ENCODE measurements at places on chromosomes 7 and 10.

- DNase-seq = no peak
Measured at GRCh38 chr10:104601166-104601565, 39.9 kb upstream of the SORCS3 start.

- peak; percentile 11 for DNase-seq
Measured at GRCh38 chr7:28296571-28297483, 115.5 kb upstream of the CREB5 start.

DNA sequence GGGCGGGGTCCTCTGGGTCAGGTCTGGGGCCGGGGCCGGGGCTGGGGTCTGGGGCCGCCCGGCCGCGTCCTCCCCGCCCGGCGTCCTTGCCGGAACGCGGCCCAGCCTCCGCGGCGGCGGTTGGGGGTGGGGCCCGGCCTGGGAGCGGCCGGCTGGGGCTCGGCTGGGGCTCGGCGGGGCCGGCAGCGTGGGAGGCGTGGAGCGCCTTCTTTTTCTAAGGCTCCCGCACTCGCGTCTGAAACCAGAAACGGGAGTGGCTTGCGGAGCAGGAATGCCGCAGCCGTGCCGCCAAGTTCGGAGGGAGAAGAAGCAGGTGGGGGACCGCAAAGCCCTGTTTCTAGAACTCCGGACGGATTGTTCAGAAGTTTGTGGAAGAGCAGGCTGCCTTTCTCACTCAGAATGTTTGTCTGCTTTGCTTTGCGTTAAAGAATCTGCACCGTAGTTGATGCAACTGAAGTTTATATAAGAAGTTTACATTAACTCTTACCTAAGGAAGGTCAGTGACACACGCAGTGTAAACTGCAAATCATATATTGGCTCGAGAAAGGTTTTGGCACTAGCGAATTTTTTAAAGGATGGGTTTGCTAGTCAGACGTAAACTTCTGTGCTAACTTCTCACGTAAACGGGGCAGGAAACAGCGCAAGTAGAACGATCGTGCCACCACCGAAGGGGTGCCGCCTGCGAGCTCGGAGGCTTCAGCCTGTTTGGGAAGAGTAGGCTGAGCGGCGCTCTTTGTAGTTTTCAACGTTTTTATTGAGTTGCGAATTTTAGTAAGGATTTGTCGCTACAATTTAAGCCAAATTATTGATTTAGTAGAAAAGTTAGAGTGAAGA lies 729 bp downstream of the DNAJB6 start:
- DNase-seq = no peak

- DNase-seq = peak; percentile 27
Measured at GRCh38 chr10:1524540-1524939, 212.8 kb downstream of the ADARB2 start.

DNA sequence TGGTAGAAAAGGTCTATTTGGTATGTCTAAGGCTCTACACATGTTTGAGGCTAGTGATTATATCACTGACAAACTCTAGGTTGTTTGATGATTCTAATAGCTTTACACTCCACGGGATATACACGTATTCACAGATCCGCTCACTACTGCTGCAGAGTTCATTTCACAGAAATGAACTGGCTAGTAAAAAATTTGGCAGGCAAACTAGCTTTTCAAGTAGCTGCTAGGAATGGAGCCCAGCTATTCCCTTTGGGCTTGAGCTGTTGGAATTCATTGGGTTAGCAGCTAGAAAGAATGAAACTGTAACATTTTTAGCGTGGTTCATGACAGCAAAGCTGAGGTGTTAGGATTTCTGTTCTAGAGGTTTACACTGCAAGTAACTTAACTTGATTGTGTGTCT lies 37.6 kb downstream of the R3HCC1L start:
- DNase-seq = no peak

DNA sequence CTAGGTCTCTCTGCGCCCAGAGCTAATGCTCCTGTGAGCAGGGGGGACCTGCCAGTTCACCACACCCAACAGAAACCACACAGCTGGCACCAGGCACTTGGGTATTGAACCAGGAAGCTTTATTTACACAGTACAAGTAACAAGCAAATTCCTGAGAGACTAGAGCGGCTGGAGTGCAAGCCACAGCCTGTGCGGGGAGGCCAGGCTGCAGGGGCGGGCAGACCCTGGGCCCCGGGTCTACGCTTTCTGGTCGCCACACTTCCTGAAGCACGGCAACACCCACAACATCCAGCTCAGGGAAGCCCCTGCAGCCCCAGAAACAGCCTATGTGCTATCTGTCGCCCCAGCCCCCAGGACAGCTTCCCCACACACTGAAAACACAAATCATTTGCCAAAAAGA lies 125.0 kb downstream of the FAM53B start:
- no peak for DNase-seq

DNA sequence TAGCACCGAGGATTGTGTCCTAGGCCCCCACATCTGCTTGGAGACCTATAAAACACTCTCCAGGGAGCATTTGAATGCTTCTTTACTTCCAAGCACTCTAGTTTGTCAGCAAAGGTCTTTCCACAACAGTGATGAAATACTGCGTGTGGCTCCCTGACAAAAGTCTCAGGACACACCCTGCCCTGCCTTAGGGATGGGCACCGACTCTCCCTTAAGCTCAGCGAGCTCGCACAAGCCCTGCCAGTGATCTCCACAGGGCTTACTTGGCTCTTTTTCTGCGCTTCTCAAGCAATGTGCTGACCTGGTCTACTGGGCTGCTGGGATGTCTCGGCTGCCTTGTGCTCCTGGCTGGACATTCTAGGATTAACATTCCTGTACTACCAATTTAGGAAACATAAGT lies 84.3 kb upstream of the MPP7 start:
- DNase-seq = no peak

DNA sequence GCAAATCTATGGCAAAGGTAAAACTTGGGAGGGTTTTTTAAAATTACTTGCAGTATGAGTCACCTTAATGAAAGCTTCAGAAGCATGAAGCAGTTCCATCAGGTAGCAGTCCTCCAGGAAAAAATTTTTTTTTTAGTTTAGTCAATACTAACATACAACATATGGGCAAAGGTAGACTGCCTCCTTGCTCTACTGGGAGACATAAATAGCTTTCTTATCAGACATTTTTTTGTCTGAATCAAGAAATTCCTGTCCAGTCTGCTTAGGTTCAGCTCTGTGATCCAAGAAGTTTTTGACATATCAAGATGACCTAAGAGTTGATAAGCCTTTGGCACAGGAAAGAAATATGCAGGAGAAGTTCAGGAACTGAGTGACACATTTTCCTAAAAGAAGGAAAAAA lies 171.5 kb upstream of the TCF7L2 start:
- no peak for DNase-seq

DNA sequence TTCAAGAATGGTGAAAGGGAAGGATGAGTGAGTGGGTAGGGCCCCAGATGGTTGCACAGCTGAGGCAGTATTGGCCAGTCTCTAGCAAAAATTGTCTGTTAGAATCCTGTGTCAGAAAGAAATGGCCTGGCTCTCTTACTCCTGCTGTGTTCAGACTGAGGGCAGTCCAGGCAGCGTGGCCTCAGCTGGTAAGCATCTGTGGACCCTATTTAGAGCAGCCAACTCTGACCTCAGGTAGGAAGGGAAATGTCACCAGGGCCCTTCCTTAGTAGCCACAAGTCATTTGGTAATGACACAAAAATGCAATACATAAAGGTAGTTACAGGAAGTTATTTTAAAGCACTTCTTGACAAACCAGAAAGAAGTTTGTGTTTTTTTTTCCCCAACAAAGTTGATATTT lies 1194.7 kb downstream of the CNTNAP2 start:
- DNase-seq = no peak

Measured in NCI-H2029 treated with DMSO at 0.1 percent for 48 hours (cell line).